ENCODE measurements at places on chromosomes 6 and 20.

- DNase-seq = peak; percentile 64
These were observed 2.4 kb downstream of the CSTL1 start for GRCh38 chr20:23441850-23442313.

- no peak for DNase-seq
These were observed 257.3 kb downstream of the ATXN1 start for GRCh38 chr6:16503970-16504415.

- DNase-seq = no peak
These were observed 479.5 kb downstream of the CD83 start for GRCh38 chr6:14597090-14597489.

DNA sequence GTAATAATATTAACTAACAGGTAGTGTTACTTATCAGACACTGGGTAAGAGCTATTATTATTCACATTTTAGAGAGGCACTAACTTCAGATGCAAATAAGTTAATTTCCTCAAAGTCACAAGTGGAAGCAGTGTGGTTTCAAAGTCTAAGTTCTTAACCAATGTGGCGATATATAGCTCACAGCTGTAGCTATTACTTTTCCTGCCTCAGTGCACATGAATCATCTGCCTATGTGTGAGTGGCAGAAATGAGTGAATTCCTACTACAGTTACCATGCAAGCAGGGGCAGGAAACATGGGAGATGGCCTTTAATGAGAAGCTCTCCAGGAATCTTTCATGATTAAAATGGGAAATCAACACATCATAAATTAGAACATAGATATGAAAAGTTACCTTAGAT is 126.2 kb upstream of the EYA4 start:
- no peak for DNase-seq

GRCh38 chr6:44298055-44298803 is 14.9 kb downstream of the AARS2 start:
- no peak for DNase-seq

DNA sequence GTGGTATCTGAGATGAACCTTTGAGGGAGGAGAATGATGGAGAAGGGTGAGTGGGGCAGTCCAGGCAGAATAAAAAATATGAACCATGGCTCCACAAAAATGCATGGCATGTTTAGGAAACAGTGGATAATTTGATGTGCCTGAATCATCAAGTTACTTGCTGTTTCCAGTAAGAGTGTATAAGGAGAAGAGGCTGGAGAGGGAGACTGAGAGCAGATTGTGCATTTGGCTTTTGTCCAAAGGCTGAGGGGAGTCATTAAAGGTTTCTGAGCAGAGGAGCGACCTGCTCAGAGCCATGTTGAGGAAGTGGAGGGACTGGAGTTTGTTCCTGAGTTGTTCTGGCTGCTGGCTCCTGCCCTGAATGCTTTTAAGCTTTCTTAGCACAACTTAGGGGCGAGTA is 6.1 kb downstream of the MMP24 start:
- no peak for DNase-seq

Measured in left renal pelvis (tissue), 4 donors.